SK-MEL-5 (cell line): ENCODE measurements at places on chromosomes 1 and 21.

DNA sequence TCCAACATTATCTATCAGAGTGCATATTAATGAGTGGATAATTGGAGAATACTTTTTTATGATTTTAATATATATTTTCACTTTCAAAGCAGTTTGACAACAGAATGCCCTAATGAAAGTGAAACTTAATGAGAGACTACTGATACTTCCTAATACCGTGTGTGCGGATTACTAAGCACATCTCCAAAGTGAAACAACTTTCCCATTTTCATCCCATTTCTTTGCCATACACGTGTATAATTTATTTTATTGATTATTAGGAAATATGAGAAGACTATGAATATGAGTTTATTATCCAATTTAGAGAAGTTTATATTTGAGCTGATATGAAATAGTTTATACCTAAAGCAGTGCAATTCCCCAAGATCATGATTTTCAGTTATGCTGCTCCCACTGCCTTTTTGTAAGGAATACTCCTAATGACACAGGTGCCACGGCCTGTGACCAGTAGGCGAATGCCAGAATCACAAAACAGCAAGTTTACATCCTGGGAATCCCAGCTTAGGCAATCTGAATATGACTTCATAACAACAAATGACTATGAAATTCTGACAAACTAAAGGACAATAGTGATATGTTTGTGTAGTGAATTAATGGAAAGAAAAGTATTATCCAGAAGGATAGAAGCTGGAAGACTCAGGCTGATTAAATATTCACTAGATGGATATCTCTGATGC lies 202.9 kb downstream of the NCAM2 start:
- DNase-seq: peak; percentile 15

- no peak for DNase-seq
These were observed 299.8 kb upstream of the USP25 start for GRCh38 chr21:15430023-15430422.

- no peak for DNase-seq
These were observed 8.8 kb upstream of the HENMT1 start for GRCh38 chr1:108669679-108670078.

GRCh38 chr1:20302108-20302471 lies 11.4 kb downstream of the VWA5B1 start:
- DNase-seq: no peak

DNA sequence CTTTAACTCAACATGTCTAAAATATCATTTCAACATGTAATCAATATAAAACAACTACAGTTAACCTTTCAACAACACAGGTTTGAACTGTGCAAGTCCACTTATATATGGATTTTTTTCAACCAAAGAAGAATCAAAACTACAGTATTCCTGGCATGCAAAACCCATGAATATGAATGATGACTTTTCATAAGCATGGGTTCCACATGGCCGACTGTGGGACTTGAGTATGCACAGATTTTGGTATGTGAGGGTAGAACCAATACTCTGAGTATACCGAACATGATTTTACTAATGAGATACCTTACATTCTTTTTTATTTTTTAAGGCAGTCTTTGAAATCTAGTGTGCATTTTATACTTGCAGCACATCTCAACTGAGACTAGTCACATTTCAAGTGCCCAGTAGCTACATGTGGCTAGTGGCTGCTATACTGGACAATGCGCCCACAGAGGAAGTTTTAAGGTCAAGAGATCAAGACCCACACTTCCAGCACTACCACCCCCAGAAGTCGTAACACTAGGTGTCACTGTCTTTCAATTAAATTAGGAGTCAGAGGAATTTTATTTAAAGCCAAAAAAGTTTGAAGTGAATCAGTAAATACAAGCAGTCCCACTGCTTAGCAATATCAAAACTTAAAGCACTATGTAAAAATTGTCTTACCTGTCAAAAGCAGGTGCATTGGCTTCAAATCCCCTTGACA lies 40.0 kb downstream of the SYNJ1 start:
- DNase-seq: peak; percentile 24

DNA sequence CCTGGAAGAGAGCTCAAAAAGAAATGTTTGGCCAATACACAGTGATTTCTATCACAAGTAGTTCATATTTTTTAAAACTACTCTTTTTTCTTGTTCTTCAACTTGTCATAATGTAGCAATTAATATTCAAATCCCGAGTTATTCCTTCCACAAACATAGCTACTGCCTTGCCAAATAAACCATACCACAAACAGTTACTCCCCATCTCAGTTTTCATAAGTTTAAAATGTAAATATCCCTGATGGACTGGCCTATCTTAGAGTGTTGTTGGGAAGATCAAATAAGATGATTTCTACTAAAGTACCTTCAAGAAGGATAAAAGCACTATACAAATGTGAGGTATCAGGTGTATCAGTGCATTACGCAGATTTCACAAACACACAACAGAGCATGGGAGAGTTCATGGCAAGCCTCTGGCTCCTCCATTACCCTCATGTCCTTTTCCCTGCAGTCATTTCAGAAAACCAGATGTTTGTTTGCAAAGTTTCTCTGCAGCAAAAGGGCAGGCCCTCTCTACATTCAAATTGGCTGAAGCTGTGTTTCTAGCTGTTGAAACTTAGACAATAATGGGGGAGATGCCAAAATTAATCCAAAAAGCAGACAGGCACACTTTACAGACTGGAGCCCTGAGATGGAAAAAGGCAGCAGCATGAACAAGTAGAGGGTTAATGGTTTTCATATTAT lies 16.1 kb downstream of the WLS start:
- DNase-seq: no peak

- DNase-seq: no peak
These were observed 4.2 kb upstream of the C1orf162 start for GRCh38 chr1:111469539-111469938.

DNA sequence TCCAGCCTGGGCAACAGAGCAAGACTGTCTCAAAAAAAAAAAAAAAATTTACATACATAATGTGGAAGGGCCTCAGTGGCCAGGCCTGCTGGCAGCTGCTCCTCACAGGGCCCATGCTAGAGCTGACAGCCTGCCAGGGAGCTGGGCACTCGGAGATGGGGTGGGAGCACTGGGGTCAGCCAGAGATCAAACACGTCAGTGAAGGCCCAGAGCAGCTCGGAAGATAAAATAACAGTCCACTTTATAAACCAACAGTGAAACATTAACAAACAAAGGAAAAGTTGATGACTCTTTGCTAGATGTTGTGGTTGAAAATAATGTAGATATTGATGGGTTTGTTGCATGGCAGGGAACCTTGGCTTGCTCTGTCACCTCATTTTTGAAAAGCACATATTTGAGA lies 42.7 kb downstream of the ATP5PF start:
- DNase-seq: no peak

DNA sequence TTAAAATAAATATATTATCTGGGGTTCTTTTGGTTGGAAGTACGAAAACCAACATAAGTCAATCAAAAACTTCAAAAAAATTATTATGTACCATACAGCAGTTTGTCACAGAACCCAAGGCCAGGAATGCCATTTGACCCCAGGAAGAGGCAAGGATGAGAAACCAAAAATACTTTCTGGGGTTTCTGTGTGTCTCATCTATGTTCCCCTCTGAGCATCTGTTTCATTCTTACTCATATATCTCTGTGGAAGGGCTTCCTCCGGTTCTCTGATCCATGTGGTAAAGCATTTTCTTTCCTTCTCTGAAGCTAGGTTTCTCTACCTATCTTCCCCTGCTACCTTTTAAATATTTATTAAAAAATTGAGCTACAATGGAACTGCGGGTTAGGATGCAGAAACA lies 9.8 kb upstream of the FCRL1 start:
- DNase-seq: no peak

DNA sequence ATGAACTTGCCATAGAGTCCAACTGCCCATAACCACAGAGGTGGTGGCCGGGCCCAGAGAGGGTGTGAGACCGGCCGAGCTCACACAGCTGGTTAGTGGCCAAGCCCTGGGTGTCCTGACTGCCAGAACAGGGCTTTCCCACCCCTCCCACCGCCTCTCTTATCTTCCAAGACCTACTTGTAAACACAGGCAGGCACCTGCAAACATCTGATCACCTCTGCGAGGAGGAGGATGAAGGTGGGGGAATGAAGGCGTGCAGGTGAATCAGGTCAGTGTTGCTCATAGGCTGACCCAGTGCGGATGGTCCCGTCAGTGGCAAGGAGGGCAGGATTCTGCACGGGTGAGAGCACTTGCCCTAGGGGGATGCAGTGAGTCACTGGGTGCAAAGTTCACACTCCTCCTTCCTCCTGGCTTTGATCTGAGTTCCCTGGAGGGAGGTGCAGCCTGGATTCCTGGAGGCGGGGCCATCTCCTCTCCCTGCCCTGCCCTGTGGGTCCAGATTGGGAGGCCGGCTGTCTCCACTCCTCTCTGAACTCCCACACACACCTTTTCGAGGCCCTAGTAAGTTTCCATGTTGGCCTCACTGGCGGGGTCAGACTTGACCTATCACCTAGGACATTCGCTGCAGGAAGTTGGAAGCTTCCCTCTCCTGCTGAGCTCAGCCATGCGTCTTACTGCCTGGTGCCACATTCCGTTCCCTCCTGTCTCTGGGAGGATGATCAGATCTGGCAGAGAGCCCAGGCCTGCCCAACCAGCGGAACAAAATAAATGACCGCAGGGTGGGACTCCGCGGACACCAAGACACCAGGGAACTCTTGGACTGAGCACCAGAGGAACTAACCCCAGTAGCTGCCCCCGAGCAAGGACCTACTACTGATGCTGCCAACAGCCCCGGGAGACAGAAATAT lies 7.3 kb downstream of the UQCRHL start:
- no peak for DNase-seq

DNA sequence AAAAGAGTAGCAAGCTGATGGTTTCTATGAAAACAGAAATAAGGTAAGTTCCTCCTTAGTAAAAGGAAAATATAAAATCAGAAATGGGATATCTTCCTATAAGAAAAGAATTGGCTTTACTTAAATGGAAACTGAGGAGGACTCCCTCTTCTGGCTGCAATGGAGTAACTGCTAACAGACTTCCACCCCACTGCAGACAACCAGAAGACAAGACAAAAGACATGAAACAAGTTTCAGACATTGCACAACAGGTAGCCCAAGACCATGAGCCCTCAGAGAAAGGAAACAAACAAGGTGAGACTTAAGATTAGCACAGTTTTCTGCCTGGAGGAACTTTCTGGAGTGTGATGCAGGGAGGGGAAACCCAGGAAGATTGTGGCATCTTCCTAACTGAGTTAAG lies 17.0 kb upstream of the OLFML2B start:
- peak; percentile 60 for DNase-seq
